ENCODE measurements at places on chromosomes 13 and 19. TPM values are rescaled to one million over a fixed set of nuclear protein-coding genes. Genes with fewer than 3 reads are reported as not detected.

IGFL1 gene
- total RNA-seq, result not detected

ARID3A gene
- 27.3 TPM for total RNA-seq

TEX101 gene
- total RNA-seq, result not detected

CASP14 gene
- not detected for total RNA-seq

LGALS14 gene
- 0.37 TPM for total RNA-seq

VSTM2B gene
- total RNA-seq, result not detected

C19orf81 gene
- total RNA-seq, result not detected

SHISA7 gene
- total RNA-seq, result not detected

NBEA gene
- total RNA-seq, result 0.61 TPM

LSM4 gene
- total RNA-seq, result 125 TPM

DPRX gene
- not detected for total RNA-seq

Data from T-helper 1 cell treated with Interleukin-12 subunit alpha and Interleukin-12 subunit beta and Interleukin-4 antibody, amounts not matched to agents 30 ng/mL and 1 ng/mL, for 36 hours (primary cell).